ENCODE measurements at places on chromosomes 2 and 18. TPM values are rescaled to one million over a fixed set of nuclear protein-coding genes. Genes with fewer than 3 reads are reported as not detected.

GKN2 gene
- total RNA-seq = not detected

DNA sequence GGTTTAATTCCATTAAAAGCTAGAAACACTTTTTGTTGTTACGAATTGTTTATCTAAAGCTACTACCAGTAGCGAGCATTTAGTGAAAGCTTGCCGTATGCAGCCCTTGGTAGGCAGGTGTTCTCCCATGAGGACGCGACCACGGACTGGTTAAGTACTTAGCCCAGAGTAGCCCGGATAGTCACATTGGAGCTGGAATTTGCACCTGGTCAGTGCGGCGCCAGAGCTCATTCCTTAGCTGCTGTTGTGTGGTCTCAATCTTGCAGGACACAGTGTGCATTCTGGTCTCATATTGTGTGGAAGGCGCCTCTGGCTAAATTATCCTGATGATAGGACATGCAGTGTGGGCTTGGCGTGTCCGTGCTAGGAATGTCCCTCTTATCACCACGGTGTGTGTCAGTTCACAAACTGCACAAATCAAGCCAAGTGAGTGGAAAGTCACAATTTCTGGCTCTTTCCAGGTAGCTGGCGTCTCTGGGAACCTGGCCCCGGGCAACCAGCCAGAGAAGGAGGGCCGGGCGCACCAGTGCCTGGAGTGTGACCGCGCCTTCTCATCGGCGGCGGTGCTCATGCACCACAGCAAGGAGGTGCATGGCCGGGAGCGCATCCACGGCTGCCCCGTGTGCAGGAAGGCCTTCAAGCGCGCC, 133.3 kb downstream of the ZNF236 start:
- no peak for DNase-seq

DNA sequence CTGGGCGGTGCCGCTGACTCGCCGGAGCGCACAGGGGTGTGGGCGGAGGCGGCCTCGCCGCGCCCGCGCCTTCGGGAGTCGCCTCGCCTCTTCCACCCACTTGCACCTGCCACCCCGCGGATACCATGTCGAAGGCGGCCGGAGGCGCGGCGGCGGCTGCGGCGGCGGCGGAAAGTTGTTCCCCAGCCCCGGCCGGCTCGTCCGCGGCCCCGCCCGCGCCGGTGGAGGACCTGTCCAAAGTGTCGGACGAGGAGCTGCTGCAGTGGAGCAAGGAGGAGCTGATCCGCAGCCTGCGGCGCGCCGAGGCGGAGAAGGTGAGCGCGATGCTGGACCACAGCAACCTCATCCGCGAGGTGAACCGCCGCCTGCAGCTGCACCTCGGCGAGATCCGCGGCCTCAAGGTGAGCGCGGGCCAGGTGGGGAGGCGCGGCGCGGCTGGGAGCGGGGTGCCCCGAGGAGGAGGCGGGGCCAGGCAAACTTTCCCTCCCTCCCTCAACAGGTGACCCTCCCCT, 766 bp downstream of the CCDC85A start:
- no peak for DNase-seq

GRCh38 chr2:1010415-1010930, 59.8 kb downstream of the SNTG2 start:
- no peak for DNase-seq

DNA sequence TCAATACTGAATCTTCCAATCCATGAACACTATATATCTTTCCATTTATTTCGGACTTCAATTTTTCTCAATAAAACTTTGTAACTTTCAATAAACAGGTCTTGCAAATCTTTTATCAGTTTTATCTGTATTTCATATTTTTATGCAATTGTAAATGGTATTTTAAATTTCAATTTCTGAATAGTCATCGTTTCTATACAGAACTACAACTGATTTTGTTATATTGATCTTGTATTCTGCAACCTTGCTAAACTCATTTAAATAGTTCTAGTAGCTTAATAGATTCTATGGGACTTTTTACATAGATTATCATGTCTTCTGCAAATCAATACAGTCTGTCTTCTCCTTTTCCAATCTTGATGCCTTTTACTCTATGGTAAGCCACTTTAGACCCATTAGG, 90.4 kb downstream of the FAM228A start:
- DNase-seq = no peak

POMC gene
- not detected for total RNA-seq

- no peak for DNase-seq
These were observed 11.7 kb downstream of the CERS6 start for GRCh38 chr2:168467729-168468128.

CROCC2 gene
- total RNA-seq = not detected

Data from HT-29 (cell line).